AG10803 (cell line): ENCODE measurements at places on chromosomes 1 and 21.
A peak's percentile ranks its signal among the peaks of the same experiment; 100 is the strongest.

- no peak for DNase-seq
These were observed 2.2 kb downstream of the SLC30A2 start for GRCh38 chr1:26043765-26044164.

GRCh38 chr1:53532912-53533311, 73.7 kb downstream of the DMRTB1 start:
- no peak for DNase-seq

DNA sequence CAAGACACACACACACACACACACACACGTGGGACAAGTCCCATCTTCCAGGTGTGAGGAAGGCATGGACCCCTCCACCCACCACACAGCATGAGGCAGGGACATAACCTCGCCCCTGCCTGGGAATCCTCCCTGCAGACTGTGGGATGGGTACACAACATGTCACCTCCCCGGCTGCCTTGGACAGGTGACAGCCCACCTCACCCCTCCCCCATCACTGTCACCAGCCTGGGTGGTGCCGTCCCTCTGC, 40.7 kb downstream of the AHDC1 start:
- DNase-seq, result no peak

- no peak for DNase-seq
These were observed 2.8 kb downstream of the ALDH4A1 start for GRCh38 chr1:18899363-18900049.

DNA sequence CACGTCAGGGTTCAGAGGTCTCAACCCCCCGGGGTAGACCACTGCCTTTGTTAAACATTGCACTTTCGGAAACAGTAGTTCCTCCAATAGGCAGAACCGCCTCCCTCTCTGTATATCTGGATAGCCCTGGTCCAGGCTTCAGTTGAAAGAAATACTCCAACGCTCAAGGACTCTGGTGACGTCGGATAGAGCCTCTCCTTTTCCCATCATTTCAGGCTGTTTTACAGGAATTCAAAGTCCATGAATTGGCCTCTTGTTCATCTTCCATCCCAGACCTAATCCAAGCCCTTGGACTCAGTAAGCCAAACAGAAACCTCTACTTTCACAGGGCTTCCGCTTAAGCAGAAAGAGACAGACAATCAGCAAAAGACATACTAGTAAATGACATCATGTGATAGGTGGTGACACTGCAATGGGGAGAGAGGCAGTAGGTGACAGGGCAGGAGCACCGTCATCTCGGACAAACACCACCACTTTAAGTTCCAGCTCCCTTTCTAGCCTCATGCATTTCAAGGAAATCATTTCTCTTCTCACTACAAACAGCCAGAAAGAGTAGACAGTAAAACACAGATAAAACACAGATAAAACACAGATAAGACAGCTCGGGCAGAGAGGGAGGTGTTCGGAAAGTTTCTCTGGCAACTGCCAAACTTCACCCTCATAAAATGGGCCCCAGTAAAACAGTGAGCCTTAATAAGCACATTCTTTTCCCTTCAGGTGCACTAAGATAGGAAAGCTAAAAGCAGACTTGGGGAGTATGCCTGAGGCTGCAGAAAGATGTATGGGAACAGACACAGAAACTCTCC, 2.3 kb upstream of the PLA2G2A start:
- DNase-seq, result no peak

DNA sequence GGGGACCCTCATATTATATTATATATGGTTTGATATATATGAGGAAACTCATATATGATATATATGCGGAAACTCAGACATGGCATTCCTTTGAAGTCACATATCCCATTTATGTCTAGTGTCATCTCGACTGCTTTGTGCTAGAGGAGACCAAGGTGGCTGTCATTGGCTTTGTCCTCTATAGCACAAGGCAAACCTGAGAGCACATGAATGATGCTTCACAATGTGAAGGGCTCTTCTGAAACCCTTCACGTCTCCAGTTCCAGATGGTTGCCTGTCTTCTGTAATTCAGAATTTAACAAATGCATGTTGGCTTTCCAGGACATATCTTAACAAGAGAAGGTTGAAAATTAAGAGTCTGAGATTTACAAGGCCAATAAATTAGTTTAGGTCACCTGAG, 303.6 kb downstream of the BARHL2 start:
- no peak for DNase-seq

DNA sequence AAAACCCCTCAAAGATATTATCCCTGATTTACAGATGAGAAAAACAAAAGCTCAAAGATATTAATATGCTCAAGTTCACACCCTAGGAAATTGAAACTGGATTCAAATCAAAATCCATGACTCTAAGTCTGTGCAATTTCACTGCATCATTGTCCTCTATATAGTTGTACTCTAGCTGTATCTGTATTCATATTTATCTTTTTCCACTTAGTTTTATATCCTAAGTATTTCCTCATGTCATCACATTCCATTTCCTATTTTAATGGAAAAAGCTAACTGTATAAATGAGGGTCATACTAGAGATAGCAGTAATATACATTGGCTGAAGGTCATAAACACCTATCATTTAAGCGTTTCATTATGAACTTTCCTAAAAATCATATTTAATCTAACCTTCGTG, 42.2 kb upstream of the RALGPS2 start:
- DNase-seq, result no peak

GRCh38 chr1:208990456-208990855, 593.1 kb upstream of the CAMK1G start:
- DNase-seq, result peak; percentile 4

GRCh38 chr1:245855846-245856730, 651.0 kb downstream of the SMYD3 start:
- no peak for DNase-seq

- no peak for DNase-seq
These were observed at the start of gene PKLR for GRCh38 chr1:155301342-155301841. Gene PKLR, minus strand, starts transcription at chr1:155301438. Its CDS starts 43 bp downstream, at chr1:155301395.

DNA sequence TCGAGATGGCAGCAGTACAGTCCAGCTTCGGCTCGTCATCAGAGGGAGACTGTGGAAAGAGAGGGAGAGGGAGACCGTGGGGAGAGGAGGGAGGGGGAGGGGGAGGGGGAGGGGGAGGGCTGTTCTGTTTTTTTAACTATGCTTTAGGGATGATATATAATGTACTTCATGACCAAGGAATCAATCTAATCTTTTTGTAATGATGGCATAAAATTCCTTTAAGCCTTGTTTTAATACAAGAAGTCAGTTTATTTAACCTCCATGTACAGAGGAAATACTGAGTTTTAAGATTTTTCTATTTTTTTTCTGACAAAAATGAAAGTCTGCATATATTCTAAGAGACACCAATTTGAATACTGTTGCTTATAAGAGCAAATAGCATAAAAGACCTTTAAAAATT, 41.9 kb downstream of the PTBP2 start:
- no peak for DNase-seq

DNA sequence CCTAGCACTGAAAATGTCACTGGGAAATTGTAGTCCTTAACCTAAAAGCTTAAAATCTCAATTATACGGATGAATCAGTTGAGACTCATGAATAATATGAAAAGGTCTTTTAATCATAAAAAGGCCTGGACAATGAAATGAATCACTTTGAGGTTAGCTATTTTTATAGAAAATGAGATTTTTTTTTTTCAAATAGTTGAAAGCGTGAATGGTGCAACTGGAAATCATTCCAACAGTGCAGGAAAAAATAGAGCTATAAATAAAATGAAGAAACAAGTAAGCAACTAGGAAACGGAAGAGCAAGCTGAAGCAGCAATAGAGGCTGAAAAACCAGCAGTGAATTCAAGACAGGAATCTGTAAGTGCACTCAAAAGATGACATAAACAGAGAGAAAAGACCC, 142.9 kb downstream of the BACH1 start:
- DNase-seq, result peak; percentile 33

- DNase-seq, result peak; percentile 95
These were observed 2.0 kb downstream of the ADAMTS1 start for GRCh38 chr21:26842974-26843932.

- DNase-seq, result no peak
These were observed 64.1 kb downstream of the NID1 start for GRCh38 chr1:236000781-236001180.

DNA sequence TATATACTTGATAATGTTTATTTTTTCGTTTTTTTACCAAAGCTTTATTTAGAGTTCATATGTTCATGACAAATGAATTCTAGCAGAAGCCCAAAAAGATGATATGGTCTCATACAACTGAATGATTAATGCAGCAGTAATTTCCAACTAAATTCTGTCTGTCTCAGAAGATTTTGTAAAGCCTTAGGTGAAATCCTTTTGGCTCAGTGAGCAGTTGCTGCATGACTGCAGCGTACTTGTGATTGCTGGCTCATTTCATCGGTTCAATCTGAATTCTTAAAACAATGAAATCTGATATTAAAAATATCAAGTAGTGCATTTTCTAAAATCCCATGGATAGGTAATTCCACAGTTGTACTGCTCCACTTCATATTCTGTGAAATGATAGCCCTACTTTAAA, 73.2 kb downstream of the AK5 start:
- no peak for DNase-seq

GRCh38 chr1:224329484-224329841, 509 bp downstream of the NVL start:
- no peak for DNase-seq

- no peak for DNase-seq
These were observed 235.2 kb upstream of the IRF2BP2 start for GRCh38 chr1:234845097-234845660.

DNA sequence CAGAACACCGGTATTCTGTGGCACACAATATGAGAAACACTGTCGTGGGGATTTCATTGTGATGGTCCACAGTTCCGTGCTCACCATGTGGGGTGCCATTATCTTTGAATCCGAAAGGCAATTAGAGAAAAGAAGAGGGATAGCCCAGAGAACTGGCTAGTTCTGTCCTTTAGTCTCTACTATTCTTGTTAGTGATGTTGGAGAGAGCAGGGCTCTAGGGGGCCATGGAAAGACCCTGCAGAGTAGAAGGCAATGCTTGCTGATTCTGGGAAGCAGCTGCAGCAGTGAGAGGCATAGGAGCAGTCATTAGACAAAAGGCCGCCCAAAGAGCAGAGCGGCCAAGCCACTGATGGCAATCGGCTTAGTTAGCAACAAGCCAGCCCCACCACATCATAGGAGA, 146.3 kb downstream of the TSEN15 start:
- no peak for DNase-seq

GRCh38 chr1:2152954-2153353, 41.6 kb downstream of the FAAP20 start:
- no peak for DNase-seq

- peak; percentile 15 for DNase-seq
These were observed 43.2 kb upstream of the ADGRL2 start for GRCh38 chr1:81757398-81758020.

- no peak for DNase-seq
These were observed 1.5 kb downstream of the MLLT11 start for GRCh38 chr1:151061704-151062103.

DNA sequence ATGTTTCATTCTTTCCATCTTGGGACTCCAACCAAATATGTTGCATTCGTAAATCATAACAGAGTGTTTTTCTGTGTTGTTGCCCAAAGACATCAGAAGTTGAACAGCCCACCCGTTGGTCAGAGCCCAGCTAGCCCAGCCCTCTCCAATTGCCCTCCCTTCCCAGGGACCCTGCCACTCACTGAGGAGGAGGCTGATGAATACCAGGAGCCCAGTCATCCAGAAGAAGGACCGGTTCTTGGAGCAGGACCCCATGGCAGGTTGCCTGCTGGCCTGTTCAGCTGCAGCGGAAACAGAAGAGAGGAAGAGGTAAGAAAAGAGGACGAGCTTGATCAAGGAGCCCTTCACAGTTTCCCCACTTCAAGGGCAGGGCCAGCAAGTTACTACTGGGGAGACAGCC, 172.2 kb upstream of the ETV3 start:
- no peak for DNase-seq

GRCh38 chr1:29691499-29691898, 455.2 kb downstream of the PTPRU start:
- no peak for DNase-seq

DNA sequence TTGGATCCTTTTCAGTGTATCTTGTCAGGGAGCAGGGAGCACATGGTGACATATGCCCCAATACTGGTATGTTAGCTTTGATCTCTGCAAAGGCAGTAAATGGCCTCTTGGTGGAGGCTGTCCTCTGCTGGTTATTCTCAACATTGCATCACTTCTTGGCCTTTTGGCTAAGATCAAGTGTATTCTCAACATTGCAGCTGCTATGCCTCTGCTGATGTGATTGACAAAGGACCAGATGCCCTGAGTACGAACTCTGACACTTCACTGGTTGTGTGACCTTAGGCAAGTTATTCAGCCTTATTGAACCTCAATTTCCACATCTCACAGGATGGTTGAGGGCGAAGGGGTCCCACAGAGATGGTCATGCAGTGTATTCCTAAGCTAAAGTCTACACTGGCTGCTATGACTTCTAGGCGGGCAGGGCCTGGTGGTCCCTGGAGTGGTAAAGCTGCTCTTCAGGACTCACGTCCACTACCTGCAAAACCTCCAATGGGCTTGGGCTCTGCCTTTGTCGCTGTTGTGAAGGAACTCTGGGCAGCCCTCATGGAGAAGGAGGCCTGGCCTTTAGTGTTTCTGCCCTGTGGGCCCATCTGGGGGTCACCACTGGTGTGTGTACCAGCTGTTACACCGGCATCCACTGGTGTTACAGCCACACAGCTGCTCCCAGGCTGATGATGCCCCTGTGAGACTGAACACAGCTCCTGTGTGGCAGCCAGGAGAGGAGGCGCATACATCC, 64.8 kb downstream of the DNTTIP2 start:
- peak; percentile 84 for DNase-seq

- no peak for DNase-seq
These were observed 117.9 kb downstream of the SLC30A10 start for GRCh38 chr1:219810451-219810850.

GRCh38 chr1:202291001-202291400, 50.7 kb downstream of the UBE2T start:
- no peak for DNase-seq

DNA sequence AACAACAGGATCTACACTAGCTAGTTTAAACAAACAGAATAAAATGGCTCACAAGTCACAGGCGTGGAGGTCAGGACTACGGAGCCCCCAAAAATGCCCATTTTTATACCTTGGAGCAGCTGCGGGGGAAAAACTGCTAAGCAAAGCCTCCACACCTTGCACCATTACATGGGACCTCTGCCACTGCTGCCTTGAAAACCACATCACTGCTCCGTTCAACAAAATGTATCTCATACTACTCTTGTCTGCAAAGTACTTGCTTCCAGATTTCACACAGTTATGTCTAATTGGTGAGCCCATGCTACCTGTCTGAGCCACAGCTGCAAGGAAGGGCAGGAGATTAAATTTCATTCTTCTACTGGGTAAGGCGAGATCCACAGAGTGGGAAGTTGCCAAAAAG, 24.4 kb downstream of the MRPL39 start:
- no peak for DNase-seq

DNA sequence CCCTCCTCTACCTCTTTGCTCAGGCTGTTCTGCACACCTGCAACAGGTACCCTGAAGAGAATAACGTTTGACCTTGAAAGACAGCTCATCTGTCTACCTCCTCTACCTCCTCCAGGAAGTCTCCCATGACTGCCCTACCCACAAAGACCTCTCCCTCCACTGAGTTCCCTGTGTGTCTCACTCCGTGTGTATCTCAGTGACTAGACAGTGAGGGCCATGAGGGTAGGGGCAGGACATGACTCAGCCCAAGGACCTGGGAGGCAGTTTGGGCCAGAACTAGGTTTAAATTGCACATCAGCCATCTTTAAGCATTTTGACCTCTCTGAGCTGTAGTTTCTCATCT, 32.0 kb upstream of the LRP8 start:
- DNase-seq, result no peak
